RPMI7951 (cell line): ENCODE measurements at places on chromosomes 5 and 9. TPM values are rescaled to one million over a fixed set of nuclear protein-coding genes. Genes with fewer than 3 reads are reported as not detected.

The PCDHB9 gene
- total RNA-seq, result 0.10 and 0.24 TPM in 2 replicates

The GABRG2 gene
- under 0.01 TPM in 1 of 2 replicates, not detected in the other for total RNA-seq

The IRF1 gene
- total RNA-seq, result 34.1 and 42.1 TPM in 2 replicates

The CTXN3 gene
- not detected in 2 replicates for total RNA-seq

The F12 gene
- 0.12 and 0.59 TPM in 2 replicates for total RNA-seq

The EDIL3 gene
- total RNA-seq, result 45.8 and 58.4 TPM in 2 replicates

The CAAP1 gene
- total RNA-seq, result 17.6 and 19.2 TPM in 2 replicates
